Skin of body (tissue), 3 donors: ENCODE measurements at places on chromosomes 7 and 10. TPM values are rescaled to one million over a fixed set of nuclear protein-coding genes. Genes with fewer than 3 reads are reported as not detected.

- no peak for DNase-seq
Observed at GRCh38 chr7:122791959-122792545, 89.3 kb upstream of the RNF148 start.

DNA sequence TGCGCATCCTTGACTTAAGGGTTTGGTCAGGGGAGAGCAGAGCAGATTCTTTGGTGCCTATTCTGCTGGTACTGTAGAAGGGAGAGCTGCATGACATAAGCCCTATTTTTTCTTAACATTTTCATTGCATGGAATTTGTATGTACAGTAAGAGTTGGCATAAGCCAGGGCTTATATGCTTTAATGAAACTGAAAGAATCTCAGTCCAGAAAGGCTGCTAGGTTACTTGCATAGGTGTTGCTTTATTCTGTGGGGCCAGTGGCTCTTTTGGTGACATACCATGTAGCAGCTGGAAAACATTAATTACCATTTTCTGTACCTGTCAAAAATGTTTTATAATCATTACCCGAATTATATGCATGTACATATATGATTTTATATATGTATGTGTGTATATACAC, 152.1 kb downstream of the LYZL1 start:
- no peak for DNase-seq

- no peak for DNase-seq
Observed at GRCh38 chr7:88328787-88329186, 22.1 kb upstream of the STEAP4 start.

PSD gene
- 7.5 TPM for total RNA-seq

GRCh38 chr7:100418930-100419659, 9.4 kb downstream of the ZCWPW1 start:
- no peak for DNase-seq

DNA sequence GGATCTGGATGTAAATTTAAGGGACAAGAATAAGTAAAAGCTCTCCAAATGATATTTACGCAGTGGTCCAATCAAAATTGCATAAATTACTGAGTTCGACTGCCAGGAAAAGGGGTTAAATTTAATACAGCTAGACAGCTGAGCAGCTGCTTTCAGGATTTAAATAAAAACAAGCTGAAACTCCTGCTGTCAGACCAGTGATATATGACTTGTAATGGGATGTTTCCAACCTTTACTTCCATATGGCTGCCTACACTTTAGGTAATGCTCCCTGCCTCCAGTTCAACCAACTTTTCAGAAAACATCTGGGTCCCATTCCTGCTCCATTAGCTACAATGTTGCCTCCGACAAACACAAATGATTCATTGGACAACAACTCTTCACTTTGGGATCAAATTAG, 326.3 kb upstream of the DGKB start:
- DNase-seq: no peak

DNA sequence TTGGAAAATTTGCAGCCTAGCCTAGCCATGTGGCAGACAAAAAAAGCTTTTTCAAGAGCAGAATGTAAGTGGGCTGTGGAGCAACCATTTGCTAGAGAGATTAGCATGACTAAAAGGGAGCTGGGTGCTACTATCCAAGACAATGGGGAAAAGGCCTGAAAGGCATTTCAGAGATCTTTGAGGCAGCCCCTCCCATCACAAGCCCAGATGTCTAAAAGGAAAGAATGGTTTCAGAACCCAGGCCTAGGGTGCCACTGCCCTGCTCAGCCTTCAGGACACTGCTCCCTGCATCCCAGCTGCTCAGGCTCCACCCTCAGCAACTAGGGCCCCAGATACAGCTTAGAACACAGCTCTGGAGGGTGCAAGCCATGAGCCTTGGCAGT, 24.7 kb downstream of the PNLIPRP3 start:
- no peak for DNase-seq

GATAD1 gene
- 31.1 TPM for total RNA-seq

GRCh38 chr7:138166681-138167080, 90.4 kb downstream of the AKR1D1 start:
- no peak for DNase-seq

GRM3 gene
- 0.20 TPM for total RNA-seq

GRCh38 chr7:103613655-103614642, 167.9 kb upstream of the SLC26A5 start:
- DNase-seq: no peak

GRCh38 chr10:127552446-127552845, 3.3 kb downstream of the NPS start:
- DNase-seq: no peak

DNA sequence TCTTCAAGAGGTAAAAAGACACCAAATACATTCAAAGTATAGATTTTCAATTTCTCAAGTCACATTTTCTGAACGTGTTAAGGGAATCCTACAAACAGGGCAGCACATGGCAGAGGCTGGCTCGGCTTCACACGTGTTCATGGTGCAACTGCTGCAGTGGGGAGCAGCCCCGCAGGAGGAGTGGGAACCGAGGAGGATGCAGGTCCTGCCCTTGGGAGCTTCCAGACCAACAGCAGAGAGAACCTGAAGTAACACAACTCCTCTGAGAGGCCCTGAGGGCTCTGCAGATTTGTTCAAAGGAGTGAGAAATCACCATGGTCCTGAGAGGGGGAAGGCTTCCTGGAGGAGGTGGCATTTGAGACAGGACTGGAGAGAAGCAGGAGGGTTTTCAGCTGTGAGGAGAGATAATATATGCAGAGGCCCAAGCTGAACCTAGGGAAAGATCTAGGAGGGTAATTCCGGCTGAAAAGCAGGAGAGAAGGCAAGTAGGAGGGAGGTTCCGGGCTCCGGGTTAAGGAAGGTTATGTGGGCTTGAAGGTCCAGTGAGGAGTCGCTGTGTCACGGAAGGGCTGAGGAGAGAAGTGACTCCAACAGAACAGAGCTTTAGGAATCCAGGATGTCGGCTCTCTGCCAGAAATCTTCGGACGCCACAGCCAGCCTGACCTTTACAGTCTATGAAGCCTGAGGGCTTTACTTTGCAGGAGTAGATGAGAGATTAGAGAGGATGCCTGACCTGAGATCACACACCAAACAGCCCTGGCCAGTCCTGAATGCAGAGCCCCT, 77.5 kb downstream of the GPR26 start:
- DNase-seq: no peak

GRCh38 chr10:18231480-18231879, 91.3 kb downstream of the CACNB2 start:
- DNase-seq: no peak

BHLHA15 gene
- total RNA-seq: 0.49 TPM

SDK1 gene
- total RNA-seq: 7.5 TPM

GRCh38 chr10:20207653-20208052, 391.4 kb downstream of the PLXDC2 start:
- peak; percentile 89 for DNase-seq

FAM180A gene
- total RNA-seq: 2.8 TPM

DNA sequence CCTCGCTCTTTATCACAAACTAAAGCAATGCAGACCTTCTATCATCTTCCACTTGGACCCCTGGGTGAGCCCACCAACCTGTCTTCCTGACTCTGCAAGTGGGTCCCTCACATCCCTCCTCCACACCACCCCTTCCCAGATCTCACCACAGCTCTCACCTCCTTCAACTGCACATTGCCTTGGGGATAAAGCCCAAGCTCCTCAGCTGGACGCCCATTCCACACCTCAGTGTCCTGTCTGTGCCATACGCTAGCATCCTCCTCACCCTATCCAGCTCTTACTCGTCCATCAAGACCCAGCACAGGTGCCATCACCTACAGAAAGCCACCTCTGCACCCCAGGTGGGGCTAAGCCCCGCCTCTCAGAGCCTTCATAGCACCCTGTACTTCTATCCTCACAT, 141.0 kb upstream of the LANCL2 start:
- DNase-seq: no peak

DNA sequence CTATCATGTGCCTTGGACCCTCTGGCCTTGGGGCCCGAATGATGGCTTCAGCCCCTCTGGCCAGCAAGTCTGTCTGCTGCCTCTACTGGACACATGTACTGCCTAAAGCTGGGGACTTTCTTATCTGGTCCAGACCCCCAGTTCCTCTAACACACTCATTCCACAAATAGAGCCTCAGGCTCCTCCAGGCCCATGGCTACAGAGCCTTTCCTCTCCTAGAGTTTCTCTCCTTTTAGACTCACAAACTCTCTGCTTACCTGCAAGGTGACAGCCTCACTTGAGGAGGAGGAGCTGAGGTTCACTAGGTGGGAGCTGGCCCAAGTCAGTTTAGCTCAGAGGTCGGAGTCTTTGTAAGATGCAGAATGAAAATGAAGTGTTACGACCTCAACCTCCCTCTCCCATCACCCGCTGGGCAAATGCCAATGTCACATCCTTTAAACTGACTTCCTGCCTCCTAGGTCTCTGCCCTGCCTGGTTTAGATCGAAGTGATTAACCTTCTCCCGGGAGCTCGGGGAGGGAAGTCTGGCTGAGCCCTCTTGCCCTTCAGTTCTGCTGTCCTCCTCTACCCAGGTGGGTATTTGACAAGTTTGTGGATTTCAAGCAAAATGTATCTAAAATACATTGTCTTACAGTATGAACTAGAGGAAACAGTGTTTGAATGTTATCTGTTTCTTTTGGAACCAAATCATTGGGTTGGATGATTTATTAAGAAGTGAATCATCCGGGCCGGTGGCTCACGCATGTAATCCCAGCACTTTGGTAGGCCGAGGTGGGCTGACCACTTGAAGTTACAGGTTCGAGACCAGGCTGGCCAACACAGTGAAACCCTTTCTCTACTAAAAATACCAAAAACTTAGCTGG, 71.9 kb upstream of the TNS3 start:
- no peak for DNase-seq

DNA sequence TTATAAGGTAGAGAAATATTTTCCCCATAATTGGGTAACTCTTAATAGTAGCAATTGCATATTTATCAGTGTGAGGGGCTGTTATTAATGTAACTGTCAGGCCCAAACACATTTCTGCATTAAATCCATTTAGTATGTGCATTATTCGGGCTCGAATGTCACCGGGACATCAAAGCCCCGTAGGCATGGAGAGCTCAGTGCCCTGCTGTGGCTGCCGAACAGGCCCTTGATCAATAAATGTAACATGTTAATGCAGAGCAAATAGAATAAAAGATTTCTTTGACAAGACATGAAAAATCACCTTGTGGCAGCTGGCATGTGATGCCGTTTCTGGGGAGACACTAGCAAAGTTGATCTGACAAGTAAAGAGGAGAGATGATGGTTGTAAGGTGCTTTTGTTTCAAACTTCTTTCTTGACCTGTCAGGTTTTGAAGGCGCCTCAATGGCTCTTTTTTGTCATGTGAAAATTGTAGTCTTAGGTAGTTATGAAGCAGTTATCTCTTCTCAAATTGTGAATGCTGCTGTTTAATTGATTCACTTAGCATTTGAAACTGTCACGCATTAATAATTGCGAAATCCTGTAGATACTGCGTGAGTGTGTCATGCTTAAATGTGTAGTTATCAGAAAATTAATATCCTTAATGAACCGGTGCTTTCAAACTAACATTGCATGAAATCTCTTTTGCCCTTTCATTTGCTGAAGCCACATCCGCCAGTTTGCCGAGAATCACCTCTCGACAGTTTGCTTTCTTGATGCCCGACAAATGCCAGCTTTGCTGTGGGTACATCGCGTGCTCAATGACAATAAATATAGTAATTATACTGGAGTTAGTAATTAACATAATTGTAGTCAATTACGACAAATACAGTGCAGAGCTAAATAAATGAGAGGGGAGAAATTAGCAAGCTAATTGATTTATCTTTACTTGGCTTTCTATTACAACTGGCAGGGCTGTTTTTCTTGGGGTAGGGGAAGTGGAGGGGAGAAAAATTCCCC, 19.5 kb downstream of the LRMDA start:
- no peak for DNase-seq

- DNase-seq: no peak
Observed at GRCh38 chr10:36366843-36367242, 724.7 kb upstream of the FZD8 start.

- DNase-seq: peak; percentile 37
Observed at GRCh38 chr7:99108613-99109012, 35.3 kb downstream of the SMURF1 start.

DNA sequence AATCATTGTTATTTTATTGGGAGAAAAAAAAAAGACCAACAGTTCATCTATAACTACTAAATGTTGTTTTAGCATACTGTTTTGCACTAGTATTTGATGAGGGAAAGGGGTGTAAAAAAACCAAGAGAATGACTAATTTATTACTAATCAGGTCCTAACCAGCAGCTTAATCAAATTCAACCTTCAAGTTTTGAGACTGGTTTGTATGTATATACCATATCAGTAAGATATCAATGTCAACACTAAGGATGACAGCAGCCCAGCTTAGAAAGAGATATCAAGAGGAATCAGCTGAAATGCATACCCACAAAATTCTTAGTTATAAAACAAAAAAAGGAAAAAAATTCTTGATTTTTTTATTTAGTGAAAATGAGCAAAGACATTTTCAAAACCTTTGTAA, 122.6 kb downstream of the KMT2C start:
- no peak for DNase-seq

ATOH7 gene
- total RNA-seq: not detected

FOXL3 gene
- not detected for total RNA-seq

GRCh38 chr7:28503396-28503795, 91.1 kb downstream of the CREB5 start:
- no peak for DNase-seq

DNA sequence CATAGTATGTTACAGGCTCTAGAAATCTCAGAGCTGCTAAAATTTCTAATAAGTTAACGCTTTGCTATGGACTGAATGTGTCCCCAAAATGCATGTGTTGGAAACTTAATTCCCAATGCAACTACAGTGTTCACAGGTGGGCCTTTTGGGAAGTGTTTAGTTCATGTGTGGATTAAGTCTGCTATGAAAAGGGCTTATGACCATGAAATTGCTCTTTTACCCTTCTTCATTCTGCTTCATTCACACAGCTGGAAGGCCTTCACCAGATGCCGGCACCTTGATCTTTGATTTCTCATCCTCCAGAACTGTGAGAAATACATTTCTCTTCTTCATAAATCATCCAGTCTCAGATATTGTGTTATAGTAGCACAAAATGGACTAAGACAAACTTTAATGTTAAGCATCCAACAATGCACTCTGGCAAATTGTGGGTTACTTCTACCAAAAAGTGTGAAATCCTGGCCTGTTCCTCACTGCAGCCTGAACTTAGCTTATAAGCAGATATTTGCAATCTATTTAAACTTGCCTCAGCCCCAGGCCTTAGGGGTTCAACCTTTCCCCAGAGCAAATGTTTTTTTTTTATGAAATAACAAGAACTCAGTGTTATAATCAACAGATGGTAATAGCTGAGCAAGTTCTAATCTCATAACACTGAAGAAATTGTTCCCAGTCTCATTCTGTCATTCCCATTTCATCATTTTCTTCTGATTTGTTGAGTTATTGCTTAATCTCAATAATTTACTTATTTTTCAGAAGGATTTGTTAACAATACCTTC, 523.6 kb downstream of the KIF20B start:
- DNase-seq: no peak

OR9A2 gene
- 0.20 TPM for total RNA-seq

DNA sequence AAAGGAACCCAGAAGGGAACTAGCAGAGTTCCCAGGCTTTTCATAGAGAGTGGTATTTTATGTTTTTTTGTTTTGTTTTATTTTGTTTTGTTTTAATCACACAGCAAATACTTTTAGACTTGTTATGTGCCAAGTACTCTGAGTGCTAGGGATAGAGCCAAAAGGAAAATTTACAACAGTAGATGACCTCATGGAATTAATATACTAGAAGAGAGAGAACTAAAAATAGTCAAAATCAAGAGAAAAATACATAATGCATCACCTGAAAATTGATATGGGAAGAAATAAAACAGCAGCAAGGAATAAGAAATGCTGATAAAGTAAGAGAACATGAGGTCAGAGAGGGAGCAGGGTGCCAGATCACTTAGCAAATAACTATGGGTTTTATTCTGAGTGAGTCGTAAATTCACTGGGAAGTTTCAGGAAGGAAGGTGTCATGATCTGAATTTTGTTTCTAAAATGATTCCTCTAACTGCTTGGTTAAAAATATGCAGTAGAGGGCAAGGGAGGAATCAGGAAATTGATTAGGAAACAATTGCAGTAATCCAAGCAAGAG, 351.0 kb downstream of the ANKRD7 start:
- DNase-seq: no peak
